ENCODE measurements at places on chromosomes 1 and 21.

DNA sequence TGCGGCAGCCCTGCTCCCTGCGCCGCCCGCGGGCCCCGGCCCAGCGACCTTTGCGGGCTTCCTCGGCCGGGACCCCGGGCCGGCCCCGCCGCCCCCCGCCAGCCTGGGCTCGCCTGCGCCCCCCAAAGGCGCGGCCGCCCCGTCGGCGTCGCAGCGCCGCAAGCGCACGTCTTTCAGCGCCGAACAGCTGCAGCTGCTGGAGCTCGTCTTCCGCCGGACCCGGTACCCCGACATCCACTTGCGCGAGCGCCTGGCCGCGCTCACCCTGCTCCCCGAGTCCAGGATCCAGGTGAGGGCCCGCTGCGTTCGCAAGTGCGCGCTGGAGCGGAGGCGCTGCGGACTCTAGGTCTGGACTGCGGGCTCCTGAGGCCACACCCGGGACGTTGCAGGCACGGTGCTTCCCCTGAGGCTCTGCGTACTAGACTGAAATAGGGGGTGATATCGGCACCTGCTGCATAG, 351 bp downstream of the MIXL1 start:
- H3K27ac ChIP-seq, result no peak overlapping the region
- no peaks in the 10 kb centered on the region for H3K36me3 ChIP-seq
- H3K4me3 ChIP-seq, result peak overlapping the region; percentile 83

DNA sequence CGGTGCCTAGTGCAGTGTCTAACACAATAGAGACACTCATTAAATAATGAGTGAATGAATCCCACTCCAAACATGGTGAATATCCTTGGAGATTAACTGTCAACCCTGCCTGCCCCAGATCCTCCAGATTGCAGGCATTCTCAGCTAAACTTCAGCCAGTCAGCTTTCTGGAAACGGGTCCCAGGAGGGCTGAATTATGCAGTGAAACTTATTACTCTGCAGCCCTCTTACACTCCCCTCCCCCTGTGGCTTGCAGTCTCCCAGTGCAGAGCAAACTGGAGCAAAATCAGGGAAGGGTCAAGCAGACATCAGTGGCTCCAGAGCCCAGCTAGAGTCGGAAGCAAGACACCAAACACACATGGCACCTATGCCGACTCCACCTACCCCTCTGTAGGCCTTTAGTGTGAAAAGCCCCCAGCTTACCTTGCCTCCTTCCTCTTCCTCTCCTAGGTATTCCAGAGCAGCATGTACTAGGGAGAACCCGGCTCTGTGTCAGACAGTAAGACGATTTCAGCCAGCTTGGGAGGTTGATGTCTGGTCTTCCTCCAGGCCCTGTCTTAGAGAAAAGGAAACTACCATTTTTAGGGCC, 6.5 kb upstream of the RGS16 start:
- H3K36me3 ChIP-seq, result no peaks in the 10 kb centered on the region
- no peak for DNase-seq
- H3K27me3 ChIP-seq, result peaks cover 7% of the 10 kb centered on the region
- H3K4me3 ChIP-seq, result peak overlapping the region; percentile 21
- peaks cover 59% of the 10 kb centered on the region for H3K4me1 ChIP-seq

DNA sequence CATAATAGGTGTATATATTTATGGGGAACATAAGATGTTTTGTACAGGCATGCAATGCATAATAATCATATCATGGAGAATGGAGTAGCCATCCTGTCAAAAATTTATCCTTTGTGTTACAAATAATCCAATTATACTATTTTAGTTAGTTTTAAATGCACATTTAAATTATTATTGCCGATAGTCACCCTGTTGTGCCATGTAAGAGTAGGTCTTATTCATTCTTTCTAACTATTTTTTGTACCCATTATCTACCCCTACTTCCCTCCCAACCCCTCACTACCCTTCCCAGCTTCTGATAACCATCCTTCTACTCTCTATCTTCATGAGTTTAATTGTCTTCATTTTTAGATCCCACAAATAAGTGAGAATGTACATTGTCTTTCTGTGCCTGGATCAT, 8.3 kb upstream of the VN1R5 start:
- no peak for DNase-seq
- H3K4me3 ChIP-seq, result no peak overlapping the region
- H3K27me3 ChIP-seq, result no peaks in the 10 kb centered on the region
- H3K27ac ChIP-seq, result no peak overlapping the region

- peaks cover 1% of the 10 kb centered on the region for H3K27me3 ChIP-seq
- H3K27ac ChIP-seq, result no peak overlapping the region
- no peak for DNase-seq
Observed at GRCh38 chr1:91784191-91784590, 101.8 kb downstream of the TGFBR3 start.

GRCh38 chr1:206713910-206714312, 29.2 kb downstream of the MAPKAPK2 start:
- H3K4me1 ChIP-seq, result peaks cover 47% of the 10 kb centered on the region
- no peak overlapping the region for H3K27ac ChIP-seq
- no peak for DNase-seq

DNA sequence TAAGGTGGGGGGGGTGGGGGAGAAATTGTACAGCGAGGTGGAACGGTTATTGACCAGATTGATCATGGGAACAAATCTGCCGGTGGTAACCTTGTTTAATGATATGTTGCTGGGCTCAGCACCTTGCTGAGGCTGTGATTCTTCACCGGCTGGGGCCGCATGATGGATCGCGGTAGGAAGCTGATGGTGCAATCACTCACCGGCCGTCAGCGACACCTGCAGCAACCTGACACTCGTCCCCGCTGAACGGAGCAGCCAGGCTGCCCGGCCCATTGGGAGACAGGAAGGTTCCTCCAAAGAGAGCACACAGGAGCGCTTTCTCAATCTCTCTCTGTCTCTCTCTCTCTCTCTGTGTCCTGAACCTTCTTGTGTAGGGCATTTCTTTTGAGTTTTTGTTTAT, 128.5 kb upstream of the RRP15 start:
- no peaks in the 10 kb centered on the region for H3K27me3 ChIP-seq
- DNase-seq, result peak; percentile 28
- H3K4me1 ChIP-seq, result peaks cover 4% of the 10 kb centered on the region
- H3K4me3 ChIP-seq, result no peak overlapping the region
- no peaks in the 10 kb centered on the region for H3K36me3 ChIP-seq

- no peak for DNase-seq
- peaks cover 16% of the 10 kb centered on the region for H3K4me1 ChIP-seq
- no peak overlapping the region for H3K27ac ChIP-seq
- no peaks in the 10 kb centered on the region for H3K27me3 ChIP-seq
- H3K4me3 ChIP-seq, result no peak overlapping the region
Observed at GRCh38 chr1:162172311-162173102, 103.0 kb downstream of the NOS1AP start.

- H3K27ac ChIP-seq, result no peak overlapping the region
Observed at GRCh38 chr21:35265170-35265877, 216.2 kb upstream of the RUNX1 start.

DNA sequence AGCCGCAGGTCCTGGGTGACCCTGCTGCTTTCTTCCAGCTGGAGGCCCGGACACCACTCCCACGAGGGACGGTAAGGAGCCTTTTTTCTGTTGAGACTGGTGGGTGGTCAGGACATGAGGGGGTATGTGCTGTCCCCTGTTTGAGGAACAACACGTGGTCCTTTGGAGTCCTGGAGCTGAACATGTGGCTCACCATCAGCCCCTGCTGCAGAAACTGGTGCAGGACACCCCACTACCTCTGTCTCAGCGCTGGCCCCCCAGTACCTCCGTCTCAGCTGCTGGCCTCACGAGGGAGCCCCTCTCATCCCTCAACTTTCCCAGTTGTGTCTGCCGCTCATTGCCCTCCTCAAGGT, 34.7 kb downstream of the SLC19A1 start:
- H3K27me3 ChIP-seq, result peaks cover 14% of the 10 kb centered on the region
- DNase-seq, result peak; percentile 15
- H3K27ac ChIP-seq, result no peak overlapping the region
- H3K36me3 ChIP-seq, result no peaks in the 10 kb centered on the region
- H3K4me1 ChIP-seq, result peaks cover 7% of the 10 kb centered on the region
- H3K4me3 ChIP-seq, result no peak overlapping the region

DNA sequence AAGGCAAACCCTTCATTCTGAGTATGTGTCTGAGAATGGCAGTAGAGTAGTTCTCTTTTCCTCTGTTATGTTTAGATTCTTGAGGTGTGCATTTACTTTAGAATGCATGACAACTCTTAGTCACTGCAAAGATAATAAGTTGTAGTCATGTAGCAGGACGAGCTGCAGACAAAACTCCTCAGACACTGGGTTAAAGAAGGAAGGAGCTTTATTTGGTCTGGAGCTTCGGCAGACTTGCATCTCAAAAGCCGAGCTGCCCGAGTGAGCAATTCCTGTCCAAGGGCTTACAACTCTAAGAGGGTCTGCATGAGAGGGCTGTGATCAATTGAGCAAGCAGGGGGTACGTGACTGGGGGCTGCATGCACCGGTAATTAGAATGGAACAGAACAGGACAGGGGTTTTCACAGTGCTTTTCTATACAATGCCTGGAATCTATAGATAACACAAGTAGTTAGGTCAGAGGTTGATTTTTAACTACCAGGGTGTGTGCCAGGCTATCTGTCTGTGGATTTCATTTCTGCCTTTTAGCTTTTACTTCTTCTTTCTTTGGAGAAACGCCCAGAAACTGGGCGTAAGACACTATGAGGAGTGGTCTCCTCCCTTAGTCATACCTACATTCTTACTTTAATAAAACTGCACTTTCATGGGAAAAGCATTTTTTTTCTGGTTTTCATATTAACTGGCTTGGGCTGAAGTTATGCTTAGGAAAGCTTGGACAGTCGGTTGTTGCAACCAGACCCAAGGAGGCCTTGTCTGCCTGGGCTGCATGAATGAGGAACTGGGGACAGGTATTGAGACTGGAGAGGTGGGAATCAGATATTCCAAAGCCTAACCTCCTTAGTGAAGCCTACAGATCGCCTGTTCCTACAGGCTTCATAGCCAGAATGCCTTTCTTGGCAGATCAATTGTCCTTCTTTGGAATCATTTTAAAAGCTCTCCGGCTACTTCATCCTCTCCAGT, 115.1 kb downstream of the RHOU start:
- peaks cover 35% of the 10 kb centered on the region for H3K4me1 ChIP-seq
- H3K36me3 ChIP-seq, result peaks cover 4% of the 10 kb centered on the region
- H3K27me3 ChIP-seq, result peaks cover 2% of the 10 kb centered on the region
- H3K4me3 ChIP-seq, result peak overlapping the region; percentile 37
- H3K27ac ChIP-seq, result peak overlapping the region; percentile 60

DNA sequence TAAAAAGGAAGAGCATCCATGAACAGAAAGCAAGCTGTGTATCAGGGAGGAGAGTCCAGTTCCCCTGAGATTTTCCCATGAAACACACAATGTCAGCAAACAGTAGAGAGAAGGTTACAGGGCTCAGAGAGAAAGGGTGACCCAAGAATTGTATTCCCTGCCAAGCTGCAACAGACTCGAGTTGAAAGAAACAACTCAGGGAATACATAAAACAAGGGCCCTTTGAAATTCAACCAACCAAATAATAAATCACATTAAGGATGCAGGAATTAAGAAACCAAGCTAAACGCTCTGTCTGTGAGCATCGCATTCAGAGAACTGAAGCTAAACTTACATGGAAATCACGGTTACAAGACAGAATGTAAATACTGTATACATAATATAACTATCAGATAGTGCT, 20.2 kb downstream of the S100A16 start:
- peaks cover 6% of the 10 kb centered on the region for H3K4me1 ChIP-seq
- H3K36me3 ChIP-seq, result no peaks in the 10 kb centered on the region
- peak overlapping the region; percentile 25 for H3K27ac ChIP-seq
- DNase-seq, result no peak
- H3K27me3 ChIP-seq, result no peaks in the 10 kb centered on the region

GRCh38 chr1:21251773-21252471, 38.3 kb downstream of the ECE1 start:
- peaks cover 20% of the 10 kb centered on the region for H3K4me1 ChIP-seq
- peak overlapping the region; percentile 9 for H3K27ac ChIP-seq

DNA sequence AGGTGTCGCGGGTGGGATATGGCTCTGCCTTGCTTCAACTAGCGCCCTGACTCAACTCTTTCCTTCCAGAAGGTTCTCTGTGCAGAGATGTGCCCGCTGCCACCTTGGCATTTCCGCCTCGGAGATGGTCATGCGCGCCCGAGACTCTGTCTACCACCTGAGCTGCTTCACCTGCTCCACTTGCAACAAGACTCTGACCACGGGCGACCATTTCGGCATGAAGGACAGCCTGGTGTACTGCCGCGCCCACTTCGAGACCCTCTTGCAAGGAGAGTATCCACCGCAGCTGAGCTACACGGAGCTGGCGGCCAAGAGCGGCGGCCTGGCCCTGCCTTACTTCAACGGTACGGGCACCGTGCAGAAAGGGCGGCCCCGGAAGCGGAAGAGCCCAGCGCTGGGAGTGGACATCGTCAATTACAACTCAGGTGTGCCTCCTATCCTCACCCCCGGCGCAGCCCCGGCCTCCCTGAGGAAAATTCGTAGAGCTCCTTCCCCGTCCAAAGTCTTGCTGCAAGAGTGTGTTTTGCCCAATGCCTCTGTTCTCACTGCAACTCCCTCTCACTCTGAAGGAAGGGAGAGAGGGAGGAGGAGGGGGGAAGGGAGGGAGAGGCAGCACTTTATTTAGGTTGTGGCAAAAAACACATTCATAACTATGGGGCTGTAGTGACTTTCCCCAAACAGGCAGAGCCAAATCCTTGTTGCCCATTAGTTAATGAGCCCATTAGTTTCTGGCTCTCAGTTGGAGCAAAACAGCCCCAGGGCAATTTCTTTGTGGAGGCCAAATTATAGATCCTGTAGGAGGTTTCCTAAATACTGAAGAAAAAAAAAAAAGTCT, 4.3 kb downstream of the LHX9 start:
- peaks cover 5% of the 10 kb centered on the region for H3K36me3 ChIP-seq
